ENCODE measurements at places on chromosomes 1 and 21.

DNA sequence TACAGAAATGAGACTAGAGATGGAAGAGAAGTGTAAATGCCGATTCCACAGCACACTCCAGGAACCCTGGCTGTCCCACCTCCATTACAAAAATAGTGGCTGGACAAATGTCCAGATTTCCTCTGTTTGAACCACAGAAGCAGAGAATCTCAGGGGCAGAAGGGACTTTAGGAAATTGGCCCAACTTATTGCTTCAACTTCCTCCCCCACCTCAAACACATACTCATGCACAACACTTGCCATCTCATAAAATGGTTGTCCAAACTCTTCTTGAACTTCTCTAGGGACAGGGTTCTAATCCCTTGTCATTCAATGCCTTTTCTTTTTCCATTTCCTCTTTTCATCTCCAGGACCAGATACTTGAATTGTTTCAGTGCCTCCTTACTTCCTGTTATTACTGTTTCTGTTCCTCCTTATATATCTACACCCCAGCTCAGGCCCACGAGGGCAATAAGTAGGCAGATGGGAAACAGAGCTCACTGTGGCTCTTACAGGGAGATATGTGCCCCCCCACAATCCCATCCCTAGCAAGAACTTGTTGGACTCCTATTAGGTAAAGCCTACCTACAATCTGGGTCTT lies 8.5 kb upstream of the B4GALT3 start:
- DNase-seq, result no peak

DNA sequence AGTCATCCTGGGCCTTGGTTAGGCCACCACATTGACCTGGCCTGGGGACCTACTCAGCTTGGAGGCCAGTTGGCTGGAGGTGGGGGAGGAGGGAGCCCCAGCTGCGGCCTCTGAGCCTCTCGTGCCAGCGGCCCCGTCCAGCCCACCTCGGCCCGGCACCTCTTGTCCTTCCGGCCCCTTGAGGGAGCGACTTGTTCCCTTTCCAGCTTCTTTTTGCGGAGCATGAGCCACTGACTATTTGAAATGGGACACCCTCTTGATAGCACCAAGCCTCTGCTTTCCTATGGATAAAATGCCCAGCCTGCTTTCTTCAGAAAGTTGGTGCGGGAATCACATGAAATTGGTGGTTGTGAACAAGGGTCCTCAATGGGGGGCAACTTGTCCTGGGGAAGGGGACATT lies 24.7 kb upstream of the ARHGEF10L start:
- no peak for DNase-seq

GRCh38 chr1:115275216-115275615 lies 62.8 kb downstream of the NGF start:
- no peak for DNase-seq

DNA sequence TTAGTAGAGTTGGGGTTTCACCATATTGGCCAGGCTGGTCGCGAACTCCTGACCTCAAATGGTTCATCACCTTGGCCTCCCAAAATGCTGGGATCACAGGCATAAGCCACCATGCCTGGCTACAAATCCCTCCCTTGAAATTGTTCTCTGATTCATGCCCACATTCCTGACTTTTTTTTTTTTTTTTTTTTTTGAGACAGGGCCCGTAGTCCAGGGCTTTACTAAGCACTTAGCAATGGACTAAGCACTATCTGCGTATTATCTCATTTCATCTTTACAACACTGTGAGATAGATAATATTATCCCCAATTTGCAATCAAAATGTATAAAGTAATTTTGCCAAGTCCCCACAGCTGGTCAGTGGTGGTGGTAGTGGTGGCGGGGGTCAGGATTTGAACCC lies 58.9 kb downstream of the VWA5B1 start:
- no peak for DNase-seq

DNA sequence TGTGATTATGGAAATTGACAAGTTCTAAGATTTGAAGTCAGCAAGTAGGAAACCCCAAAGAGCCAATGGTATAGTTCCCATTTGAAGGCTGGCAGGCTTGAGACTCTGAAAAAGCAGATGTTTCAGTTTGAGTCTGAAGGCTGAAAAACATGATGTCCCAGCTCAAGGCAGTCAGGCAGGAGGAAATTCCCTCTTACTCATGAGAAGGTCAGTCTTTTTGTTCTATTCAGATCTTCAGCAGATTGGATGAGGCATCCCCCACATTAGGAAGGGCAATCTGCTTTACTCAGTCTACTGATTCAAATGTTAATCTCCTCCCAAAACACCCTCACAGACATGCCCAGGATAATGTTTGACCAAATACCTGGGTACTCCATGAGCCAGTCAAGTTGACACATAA lies 372.5 kb upstream of the ST6GALNAC5 start:
- no peak for DNase-seq
